ENCODE measurements at places on chromosomes 1 and 21.

DNA sequence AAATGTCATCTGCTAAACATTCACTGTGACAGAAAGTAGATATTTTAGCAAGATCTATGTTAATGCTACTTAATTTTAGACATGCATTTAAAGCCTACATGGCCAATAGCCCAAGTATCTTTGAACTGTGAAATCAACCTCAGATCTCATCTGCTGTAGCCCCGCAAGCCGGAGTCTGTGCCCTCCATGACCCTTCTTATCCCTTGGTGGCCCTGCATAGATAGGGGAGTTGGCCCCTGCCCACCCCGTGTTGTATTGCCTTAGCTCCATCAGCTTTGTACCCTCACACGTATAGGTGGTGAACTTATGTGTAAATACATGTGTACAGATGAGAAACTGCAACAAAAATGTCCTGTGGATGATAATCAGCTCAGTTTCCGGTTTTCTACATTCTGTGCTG, 18.5 kb downstream of the ATP5PO start:
- DNase-seq, result no peak

- no peak for DNase-seq
Observed at GRCh38 chr1:60262701-60263100, 189.1 kb upstream of the C1orf87 start.

GRCh38 chr1:55571767-55572166, 356.6 kb upstream of the USP24 start:
- no peak for DNase-seq

DNA sequence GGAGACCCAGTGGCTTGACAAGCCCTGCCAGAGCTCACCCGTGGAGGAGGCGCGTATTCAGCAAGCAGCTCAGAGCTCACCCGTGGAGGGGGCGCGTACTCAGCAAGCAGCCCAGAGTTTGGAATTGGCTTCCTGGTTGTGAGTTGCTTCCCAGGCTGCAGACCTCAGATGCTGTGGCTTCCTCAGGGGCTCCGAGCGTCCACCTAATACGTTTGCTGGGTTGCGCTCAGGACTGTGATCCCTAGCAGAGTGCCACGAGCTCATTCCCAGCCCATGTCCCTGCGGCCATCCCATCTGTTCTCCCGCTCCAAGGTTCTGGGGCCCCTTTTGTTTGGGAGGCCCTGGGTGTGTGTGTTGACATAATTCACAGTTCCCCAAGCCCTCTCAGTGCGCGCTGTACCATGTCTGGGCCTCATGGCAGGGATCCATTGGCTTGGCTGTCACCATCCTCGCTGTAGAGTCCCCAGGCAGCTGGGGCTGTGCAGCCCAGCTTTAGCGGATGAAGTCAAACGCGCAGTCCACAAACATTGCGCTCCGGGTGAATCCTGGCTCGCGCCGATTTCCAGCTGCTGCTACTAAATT, 3.6 kb downstream of the AJAP1 start:
- no peak for DNase-seq

DNA sequence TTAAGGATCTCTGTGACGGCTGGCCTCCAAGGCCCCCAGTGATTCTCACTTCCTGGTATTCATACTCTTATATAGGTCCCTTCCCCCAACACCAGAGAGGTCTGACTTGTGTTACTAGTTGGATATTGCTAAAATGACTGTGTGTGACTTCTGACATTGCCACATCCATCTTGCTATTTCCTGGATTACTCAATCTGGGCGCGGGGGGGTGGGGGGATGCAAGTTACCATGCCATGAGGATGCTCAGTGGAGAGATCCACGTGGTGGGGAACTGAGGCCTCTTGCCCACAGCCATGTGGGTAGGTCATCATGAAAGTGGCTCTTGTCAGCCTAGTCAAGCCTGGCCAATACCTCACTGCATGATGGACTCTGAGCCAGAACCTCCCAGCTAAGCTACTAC, 117.0 kb downstream of the UBE2U start:
- no peak for DNase-seq

DNA sequence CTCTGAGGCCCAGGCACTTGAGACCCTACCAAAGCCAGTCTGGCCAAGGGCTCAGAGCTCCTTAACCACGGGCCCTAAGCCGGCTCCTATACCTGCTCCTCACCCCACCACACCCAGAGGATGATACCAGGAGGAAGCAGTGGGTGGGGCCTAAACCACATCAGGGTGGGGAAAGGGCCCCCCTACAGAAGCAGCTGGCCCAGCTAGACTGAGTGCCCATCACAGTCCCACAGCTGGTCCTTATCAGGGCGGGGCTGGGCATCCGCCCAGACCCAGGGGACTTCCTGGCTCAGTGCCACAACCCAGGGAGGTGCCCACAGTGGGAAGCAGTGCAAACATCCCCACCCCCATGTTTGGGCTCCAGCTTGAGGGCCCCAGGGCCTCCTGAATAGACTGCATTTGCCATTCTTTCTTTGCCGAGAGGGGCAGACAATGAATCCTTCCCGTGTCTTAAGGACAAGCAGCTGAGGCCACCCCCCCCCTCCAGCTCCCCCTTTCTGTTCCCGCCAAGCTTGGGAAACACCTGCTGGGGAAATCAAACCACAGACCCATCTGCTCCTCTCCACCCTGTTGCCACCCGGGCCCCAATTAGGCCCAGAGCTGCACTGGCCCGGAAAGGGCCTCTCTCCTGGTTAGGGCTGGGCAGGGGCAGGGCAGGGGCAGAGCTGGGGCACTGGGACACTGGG, 6.2 kb downstream of the E2F2 start:
- no peak for DNase-seq

Measured in caudate nucleus (tissue), 63 donors.